ENCODE measurements at places on chromosomes 3 and 15.

DNA sequence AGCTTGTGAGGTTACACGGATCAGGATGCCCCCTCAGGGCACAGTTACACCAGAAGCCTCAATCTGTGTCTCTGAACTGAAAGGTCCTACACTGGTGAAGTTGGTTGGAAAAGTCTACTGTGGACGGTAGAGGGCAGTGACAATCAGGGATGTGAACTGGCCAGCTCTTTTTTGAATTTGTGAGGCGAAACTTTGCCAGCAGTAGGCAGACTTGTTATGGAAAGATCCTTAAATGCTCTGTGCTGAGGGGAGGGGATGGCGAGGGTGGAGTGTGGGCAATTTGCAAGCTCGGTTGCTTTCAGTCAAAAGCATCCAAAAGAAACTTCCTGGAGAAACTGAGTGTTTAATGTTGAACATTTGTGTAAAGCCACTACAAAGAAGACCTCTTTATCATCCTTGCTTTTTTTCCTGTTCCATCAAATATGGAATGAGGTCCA is 127.4 kb upstream of the ABHD17C start:
- DNase-seq: no peak

- no peak for DNase-seq
Measured at GRCh38 chr15:94848054-94848453, 616.7 kb downstream of the MCTP2 start.

- DNase-seq: no peak
Measured at GRCh38 chr15:69469467-69470201, 17.0 kb downstream of the RPLP1 start.

DNA sequence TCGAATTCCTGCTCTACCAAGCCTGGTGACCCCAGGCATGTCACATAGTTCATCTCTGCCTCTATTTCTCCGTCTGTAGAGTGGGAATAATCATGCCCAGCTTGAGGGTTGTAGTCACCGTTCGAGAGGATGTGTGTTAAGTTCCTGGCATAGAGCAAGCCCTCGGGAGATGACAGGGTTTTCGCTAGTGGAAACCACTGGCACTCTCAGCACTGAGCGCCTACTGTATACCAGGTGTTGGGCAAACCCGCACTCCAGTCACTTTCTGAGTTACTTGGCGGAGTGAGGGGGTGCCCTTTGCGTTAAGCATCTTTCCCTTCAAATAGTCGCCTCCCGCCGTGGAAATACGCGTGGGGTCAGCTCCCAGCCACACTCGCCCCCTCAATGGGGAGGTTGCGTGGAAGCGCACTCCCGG is 5.1 kb downstream of the FEZF2 start:
- DNase-seq: no peak

- no peak for DNase-seq
Measured at GRCh38 chr15:55007561-55007960, 189.2 kb downstream of the RSL24D1 start.

DNA sequence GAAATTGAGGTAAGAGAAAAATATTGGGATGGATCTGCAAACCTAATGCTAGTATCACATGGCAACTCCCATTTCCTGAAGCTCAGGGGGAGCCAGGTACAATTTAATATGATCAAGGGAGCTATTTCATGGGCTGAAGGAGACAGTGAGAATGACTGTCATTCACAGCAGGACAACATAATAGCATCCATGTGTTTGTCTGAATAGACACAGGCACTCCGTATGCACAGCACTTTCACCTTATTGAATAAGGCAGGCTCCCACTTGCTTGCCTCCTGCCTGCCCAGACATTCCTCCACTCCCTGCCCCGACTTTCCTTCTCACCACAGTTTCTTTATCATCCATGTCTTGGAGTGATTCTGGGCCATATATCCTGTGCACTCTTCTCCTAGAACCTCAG is 156.6 kb upstream of the SLC24A5 start:
- no peak for DNase-seq

DNA sequence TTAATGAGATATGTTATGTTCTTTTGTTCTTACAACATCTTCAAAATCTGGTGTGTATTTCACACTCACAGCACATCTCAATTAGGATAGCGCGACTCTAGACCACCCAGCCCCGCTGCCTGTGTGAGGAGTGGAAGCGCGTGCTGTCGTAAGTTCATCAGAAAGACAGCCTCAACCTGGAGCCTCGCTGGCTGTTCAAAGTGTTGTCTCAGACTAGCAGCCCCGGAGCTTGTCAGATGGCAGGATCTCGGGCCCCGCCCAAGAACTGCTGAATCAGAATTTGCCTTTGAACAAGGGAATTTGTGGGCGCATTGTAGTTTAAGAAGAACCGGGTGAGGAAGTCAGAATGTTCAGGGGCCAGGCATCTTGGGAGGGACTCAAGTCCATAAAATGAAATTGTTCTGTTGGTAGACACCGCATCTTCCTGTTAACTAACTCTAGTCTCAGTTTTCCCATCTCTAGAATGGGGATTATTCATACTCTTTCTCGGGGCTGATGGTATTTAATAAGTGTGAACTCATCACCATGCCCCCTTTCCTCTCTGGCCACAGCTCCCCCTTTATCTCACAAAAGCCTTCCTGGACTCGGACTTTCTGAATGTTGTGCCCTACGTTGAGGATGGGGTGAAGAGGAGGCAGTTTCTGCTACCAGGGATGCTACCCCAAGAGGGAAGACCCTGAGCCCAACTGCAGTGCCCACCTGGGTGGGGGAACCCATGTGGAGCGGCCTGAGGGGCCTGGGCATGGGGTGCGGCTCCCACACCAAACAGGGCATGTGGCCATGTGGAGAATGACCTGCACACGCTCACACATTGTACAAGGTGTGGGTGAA is 40.4 kb downstream of the BHLHE40 start:
- peak; percentile 57 for DNase-seq

DNA sequence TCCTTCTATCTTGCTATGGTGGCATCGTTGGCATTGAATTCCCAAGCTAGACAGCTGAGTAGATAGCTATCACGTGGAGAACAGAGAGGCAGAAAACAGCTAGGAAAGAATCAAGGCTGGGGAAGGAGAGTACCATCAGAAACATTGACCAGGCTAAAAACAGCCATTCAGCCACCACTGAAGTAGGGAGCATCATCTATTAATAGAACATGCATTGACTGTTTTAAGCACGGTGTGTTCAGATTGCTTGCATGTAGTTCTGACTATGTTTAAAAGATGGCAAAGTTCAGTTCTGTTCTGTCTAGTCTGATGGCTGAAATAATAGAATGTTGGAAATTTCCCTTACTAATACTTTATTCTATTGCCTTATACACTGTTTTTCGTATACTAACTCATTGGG is 413.0 kb downstream of the GABRB3 start:
- DNase-seq: no peak

DNA sequence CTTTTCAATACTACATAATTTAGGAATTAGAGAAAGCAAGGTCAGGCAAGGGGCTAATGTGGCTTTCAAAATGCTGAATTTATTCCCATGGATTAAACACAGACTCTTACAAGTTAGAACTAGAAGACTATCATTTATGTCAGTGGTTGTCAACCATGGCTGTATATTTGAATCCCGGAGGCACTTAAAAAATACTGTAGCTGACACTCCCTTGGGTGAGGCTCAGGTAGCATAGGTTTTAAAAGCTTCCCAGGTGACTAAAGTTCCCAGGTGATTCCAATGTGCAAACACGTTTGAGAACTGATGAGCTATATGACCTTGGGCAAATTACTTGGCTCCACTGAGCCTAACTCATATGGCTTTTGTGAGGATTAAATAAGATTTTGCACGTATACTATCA is 29.6 kb downstream of the AAGAB start:
- DNase-seq: no peak
